Mucosa of gallbladder (tissue), 1 donor: ENCODE measurements at places on chromosomes 4 and X.

DNA sequence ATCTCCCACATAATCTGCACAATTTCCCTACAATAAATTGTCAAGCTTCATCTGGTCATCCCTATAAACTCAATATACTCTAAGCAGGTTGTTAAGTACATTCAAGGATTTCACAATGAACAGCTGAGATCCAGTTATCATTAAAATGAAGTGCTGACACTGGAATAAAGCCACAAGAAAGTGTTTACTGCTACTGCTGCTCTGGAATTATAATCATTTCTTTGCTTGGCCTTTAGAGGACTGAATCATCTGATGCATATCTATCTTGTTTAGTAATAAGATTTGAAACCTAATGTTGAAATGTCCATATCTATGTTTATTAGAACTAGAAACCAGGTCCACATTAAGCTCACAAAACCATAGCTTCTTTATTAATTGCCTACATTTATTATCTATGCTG is 338.6 kb upstream of the ZFP42 start:
- no peak for DNase-seq

GRCh38 chrX:14389682-14390081 is 139.7 kb upstream of the GLRA2 start:
- no peak for DNase-seq

DNA sequence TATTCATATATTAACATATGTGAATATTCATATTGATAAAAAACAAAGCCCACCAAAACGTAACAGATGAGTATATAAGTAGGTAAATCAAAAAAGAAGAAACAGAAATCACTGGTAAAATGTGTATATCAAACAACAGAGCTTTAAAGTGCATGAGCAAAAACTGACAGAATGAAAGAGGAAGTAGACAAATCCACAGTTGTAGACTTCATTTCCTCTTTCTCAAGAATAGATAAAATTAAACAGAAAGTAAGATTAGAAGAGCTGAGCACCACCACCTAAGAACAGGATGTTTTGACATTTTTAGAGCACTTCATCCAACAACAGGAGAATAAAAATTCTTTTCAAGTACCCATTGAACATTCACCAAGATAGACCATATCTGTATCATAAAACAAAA is 64.6 kb downstream of the CNKSR2 start:
- DNase-seq = no peak

DNA sequence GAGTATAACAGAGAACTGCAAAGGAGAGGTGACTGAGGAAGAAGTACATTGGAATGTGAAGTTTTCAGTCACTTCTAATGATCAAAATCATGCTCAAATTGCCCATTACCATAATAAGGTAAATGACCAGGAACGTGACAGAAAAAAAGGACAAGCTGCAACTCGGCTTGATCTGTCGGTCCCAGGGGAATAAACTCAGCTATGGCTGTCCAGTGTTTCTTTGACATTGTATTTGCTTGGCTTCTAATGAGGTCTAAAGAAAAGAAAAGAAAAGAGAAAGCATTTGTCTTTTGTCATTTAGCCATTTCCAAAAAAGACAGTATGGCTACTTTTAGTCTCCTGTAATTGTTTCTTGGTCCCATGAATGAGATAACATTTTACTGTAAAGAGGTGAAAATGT is 25.2 kb downstream of the PHOX2B start:
- DNase-seq = no peak

DNA sequence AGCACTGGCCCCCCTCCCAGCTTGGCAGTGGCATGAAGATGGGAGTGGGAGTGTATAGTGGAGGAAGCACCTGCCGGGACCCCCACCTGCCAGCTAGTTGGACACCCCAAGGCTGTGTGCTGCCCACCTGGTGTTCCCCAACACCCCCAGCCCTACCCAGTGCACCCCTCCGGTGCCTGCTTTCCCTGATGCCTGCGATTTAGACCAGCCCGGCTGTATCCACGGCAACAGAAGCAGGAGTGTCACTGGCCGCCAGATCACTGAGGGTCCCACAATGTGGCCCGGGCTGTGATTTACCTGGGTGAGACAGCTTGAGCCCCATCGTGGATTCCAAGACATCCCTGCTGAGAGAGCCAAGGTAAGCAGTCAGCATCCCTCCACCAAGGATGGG is 533 bp downstream of the GPR173 start:
- DNase-seq = no peak

DNA sequence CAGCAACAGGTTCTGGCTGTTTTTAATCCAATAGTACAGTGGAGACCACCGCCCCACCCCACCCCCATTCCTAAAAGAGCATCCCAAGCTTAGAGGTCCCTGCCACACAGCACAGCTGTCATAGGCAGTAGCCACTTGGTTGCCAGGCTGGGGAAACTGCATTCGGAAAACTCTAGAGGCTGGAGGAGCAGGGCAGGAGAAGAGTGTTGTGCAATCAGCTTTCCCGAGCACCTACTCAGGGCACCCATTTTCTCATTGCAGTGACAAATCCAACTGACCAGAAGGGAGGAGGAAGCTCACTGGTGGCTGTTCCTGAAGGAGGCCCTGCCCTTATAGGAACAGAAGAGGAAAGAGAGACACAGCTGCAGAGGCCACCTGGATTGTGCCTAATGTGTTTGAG is 1.1 kb downstream of the CXCL1 start:
- DNase-seq = no peak

DNA sequence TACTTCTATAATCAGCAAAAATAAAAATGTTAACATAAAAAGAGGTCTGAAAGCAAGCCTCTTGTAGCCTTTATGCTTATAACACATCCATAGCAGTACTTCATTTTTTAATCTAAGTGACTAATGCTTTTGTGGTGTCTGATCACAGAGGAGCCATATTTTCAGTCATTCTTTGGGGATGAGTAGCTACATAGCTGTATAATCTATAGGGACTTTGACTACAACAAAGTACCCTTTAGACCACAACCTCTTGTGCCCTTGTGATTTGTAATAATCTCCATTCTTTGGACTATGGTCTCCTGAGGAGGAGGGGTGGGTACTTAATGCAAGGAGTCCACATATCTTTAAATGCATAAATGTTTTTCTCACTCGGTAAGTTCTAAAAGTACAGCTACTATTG is 9.6 kb downstream of the DRP2 start:
- DNase-seq = no peak
